Activated naive CD4-positive, alpha-beta T cell treated with anti-CD3 and anti-CD28 coated beads for 36 hours (primary cell): ENCODE measurements at places on chromosomes 7 and 10.

GRCh38 chr7:97118306-97118917 is 914 bp downstream of the SDHAF3 start:
- H3K27ac ChIP-seq: peak overlapping the region; percentile 78
- DNase-seq: no peak
- H3K4me3 ChIP-seq: peak overlapping the region; percentile 89

- H3K27me3 ChIP-seq: peaks cover 32% of the 10 kb centered on the region
- DNase-seq: no peak
- H3K4me3 ChIP-seq: no peak overlapping the region
These were observed 544 bp downstream of the PDK4 start for GRCh38 chr7:95595746-95596197.

GRCh38 chr7:127064-127598 is 65.2 kb upstream of the FAM20C start:
- H3K27ac ChIP-seq: no peak overlapping the region
- H3K4me1 ChIP-seq: no peaks in the 10 kb centered on the region
- H3K27me3 ChIP-seq: no peaks in the 10 kb centered on the region
- no peaks in the 10 kb centered on the region for H3K36me3 ChIP-seq
- DNase-seq: no peak
- H3K4me3 ChIP-seq: no peak overlapping the region

DNA sequence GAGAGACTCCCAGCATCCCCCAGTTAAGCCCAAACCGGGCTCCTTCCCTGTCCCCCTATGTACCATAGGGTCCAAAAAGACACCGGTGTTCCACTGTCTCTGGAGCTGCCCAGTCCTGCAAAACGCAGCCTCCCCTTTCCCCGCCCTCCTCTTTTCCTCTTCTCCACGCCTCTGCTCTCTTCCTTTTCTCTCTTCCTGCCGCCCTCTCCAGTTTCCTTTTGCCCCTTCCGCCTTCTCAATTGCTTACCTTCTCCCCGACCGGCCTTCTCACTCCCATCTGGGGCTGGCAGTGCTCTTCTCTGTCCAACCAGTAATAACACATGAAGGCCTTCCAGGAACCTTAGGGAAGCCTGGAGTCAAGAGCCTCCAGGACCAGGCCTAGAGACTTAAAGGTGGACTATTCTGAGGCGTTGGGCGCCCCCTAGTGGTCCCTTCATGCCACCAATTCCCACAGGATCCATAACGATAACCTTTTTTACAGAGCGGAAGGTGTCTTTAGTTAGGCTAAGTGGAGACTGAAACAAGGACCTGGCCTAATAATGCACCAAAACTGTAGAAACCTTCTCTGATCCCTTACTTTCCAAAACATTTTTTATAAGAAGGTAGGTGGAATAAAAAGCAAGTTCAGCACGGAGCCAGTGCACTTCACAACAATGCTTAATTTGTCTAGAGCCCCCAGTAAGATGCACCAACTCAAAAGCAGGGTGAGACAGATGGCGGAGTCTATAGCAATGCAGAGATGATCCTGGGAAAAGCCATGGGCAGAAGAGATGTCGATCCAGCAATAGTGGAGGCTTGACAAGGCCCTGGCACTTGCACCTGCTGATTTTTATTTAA is 27.2 kb upstream of the MSRB2 start:
- DNase-seq: peak; percentile 79
- H3K4me1 ChIP-seq: no peaks in the 10 kb centered on the region
- no peak overlapping the region for H3K4me3 ChIP-seq
- peaks cover 2% of the 10 kb centered on the region for H3K27me3 ChIP-seq
- H3K36me3 ChIP-seq: no peaks in the 10 kb centered on the region
- H3K27ac ChIP-seq: no peak overlapping the region
